ENCODE measurements at places on chromosomes 6 and 20. TPM values are rescaled to one million over a fixed set of nuclear protein-coding genes. Genes with fewer than 3 reads are reported as not detected.

Gene COL10A1
- polyA plus RNA-seq = not detected

Gene TMC2
- not detected for polyA plus RNA-seq

Gene OR2H2
- not detected for polyA plus RNA-seq

Gene MDFI
- 70.3 TPM for polyA plus RNA-seq

Gene RIPPLY2
- not detected for polyA plus RNA-seq

Gene C20orf141
- polyA plus RNA-seq = not detected

Gene RAB5IF
- polyA plus RNA-seq = 262 TPM

Gene GMPR
- polyA plus RNA-seq = 1.9 TPM

Gene RAET1G
- 21.2 TPM for polyA plus RNA-seq

Gene FGD2
- polyA plus RNA-seq = 4.1 TPM

Gene SOBP
- 0.84 TPM for polyA plus RNA-seq

Gene CGA
- not detected for polyA plus RNA-seq

Gene FAM217A
- not detected for polyA plus RNA-seq

Gene PRICKLE4
- 7.3 TPM for polyA plus RNA-seq

Gene PRDM13
- polyA plus RNA-seq = 0.01 TPM

Gene COL9A3
- 3.8 TPM for polyA plus RNA-seq

Gene SEMG1
- not detected for polyA plus RNA-seq

Gene HRH3
- polyA plus RNA-seq = 0.02 TPM

Gene HCK
- 1.3 TPM for polyA plus RNA-seq

Gene SLC17A2
- not detected for polyA plus RNA-seq

Gene MOCS1
- 3.8 TPM for polyA plus RNA-seq

Gene GPR6
- not detected for polyA plus RNA-seq

Gene TRAPPC3L
- not detected for polyA plus RNA-seq

Gene UTRN
- 9.8 TPM for polyA plus RNA-seq

Gene SAMD5
- 7.4 TPM for polyA plus RNA-seq

Gene WFDC2
- 3.3 TPM for polyA plus RNA-seq

Gene COL20A1
- not detected for polyA plus RNA-seq

Gene PTK6
- polyA plus RNA-seq = 80.1 TPM

Gene EIF6
- 186 TPM for polyA plus RNA-seq

Gene LPA
- polyA plus RNA-seq = 0.08 TPM

Gene MYBL2
- 11.6 TPM for polyA plus RNA-seq

Gene PSMB9
- 14.5 TPM for polyA plus RNA-seq

Gene RAE1
- 25.0 TPM for polyA plus RNA-seq

Gene SLC22A1
- 0.13 TPM for polyA plus RNA-seq

Gene FNDC11
- polyA plus RNA-seq = 0.07 TPM

Gene GSTA3
- polyA plus RNA-seq = 0.13 TPM

Gene SDCBP2
- 137 TPM for polyA plus RNA-seq

Gene STX11
- 3.9 TPM for polyA plus RNA-seq

Gene OLIG3
- polyA plus RNA-seq = 0.02 TPM

Gene VGLL2
- polyA plus RNA-seq = 0.04 TPM

Gene LGSN
- not detected for polyA plus RNA-seq

Gene LY86
- polyA plus RNA-seq = 0.51 TPM

Gene MYL9
- polyA plus RNA-seq = 242 TPM

Gene ATP6V1G2
- polyA plus RNA-seq = 0.49 TPM

Gene NELFCD
- 38.2 TPM for polyA plus RNA-seq

Gene GABRR1
- 0.22 TPM for polyA plus RNA-seq

Gene FAM83D
- 32.6 TPM for polyA plus RNA-seq

Gene DNAH8
- under 0.01 TPM for polyA plus RNA-seq

Gene SRC
- polyA plus RNA-seq = 26.9 TPM

Gene C6orf52
- 0.69 TPM for polyA plus RNA-seq

Gene SLC13A3
- 0.45 TPM for polyA plus RNA-seq

Gene AURKA
- 8.7 TPM for polyA plus RNA-seq
